Stimulated activated CD4-positive, alpha-beta T cell treated with anti-CD3 and anti-CD28 coated beads, TNF-alpha, amount 100 ng/mL, for 1 hour (primary cell): ENCODE measurements at places on chromosomes 16 and 17.

DNA sequence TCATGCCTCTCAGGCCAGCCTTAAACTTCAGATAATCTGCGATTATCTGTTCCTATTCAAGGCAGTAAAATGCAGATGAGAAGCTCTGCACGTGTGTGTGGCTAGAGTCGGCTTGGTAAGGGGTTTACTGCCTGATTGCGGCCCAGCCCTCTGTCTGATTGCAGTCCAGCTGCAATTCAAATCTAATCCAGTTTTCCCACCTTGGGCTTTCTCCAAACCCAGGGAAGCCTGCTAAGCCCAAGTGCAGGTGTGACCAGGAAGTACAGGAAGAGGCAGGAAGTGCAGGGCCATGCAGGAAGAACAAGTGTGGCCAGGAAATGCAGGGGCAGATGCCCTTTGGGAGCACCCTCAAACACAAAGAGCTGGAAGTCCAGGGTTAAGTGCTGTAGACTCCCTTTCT, 314.9 kb downstream of the CEP112 start:
- DNase-seq, result no peak

DNA sequence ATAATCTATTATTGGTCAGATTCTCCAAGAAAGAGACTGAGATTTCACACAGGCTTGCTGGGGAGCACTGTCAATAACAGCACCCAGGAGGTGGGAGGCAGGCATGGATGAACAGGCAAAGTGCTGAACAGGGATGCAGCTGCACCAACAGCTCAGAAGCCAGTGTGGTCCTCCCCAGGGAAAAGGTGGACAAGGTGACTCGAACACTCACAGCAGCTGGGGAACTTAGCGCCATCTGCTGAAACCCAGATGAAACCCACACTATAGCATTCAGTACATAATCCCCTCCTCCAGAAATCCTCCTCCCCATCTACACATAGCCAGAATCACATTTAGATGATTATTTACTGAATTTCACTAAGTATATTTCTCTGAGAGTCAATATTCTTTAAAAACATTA, 255.2 kb upstream of the WSB1 start:
- no peak for DNase-seq

DNA sequence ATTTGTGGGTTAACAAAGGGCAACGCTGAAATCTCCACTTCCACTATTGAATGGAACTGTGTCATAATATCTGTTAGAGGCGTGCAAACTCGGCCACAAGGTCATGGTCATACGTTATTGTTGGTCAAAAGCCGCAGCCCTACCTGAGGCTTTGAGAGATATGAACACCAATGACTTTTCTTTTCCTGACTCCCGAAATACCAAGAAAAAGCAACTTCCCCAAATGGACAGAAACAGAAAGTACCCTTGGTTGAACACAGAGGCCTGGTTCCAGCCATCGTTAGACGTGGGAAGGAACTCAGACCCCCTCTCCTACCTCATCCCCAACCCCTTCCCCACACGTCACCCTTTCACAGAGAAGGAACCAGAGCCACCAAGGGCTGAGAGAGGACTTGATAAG, 1.4 kb upstream of the PIK3R5 start:
- no peak for DNase-seq

GRCh38 chr16:15539197-15539596, 103.8 kb downstream of the MARF1 start:
- DNase-seq, result no peak

DNA sequence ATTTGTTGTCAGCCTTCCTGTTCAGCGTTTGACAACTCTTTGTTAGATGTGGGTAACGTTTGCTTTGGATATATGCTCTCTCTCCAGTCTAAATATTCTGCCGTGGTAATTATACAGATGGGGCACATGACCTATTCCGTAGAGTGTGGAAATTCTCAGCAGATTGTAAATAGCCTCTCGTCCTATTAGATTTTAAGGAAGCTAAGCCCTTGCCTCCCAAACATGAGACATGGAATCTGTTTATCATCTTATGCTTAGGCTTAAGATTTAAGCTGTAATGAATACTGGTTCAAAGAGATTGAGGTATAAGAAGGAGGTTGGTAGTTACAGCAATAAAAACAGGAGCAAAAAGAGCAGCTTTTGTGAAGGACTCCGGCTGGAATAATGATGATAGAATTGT, 87.4 kb downstream of the RBFOX1 start:
- no peak for DNase-seq

DNA sequence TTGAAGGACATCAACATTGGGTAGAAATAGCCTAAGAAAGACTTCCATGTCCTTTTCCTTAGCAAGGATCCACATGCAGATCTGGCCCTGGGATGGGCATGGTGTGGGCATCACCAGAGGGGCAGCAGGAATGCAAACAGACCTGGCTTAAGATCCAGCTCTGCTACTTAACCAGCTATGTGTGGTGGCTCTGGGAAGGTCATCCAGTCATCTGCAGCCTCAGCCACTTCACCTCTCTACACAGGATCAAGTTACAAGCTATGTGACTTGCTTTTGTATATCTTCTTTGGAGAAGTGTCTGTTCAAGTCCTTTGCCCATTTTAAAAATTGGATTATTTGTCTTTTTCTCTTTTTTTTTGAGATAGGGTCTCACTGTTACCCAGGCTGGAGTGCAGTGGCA, 13.5 kb upstream of the ADORA2B start:
- no peak for DNase-seq

DNA sequence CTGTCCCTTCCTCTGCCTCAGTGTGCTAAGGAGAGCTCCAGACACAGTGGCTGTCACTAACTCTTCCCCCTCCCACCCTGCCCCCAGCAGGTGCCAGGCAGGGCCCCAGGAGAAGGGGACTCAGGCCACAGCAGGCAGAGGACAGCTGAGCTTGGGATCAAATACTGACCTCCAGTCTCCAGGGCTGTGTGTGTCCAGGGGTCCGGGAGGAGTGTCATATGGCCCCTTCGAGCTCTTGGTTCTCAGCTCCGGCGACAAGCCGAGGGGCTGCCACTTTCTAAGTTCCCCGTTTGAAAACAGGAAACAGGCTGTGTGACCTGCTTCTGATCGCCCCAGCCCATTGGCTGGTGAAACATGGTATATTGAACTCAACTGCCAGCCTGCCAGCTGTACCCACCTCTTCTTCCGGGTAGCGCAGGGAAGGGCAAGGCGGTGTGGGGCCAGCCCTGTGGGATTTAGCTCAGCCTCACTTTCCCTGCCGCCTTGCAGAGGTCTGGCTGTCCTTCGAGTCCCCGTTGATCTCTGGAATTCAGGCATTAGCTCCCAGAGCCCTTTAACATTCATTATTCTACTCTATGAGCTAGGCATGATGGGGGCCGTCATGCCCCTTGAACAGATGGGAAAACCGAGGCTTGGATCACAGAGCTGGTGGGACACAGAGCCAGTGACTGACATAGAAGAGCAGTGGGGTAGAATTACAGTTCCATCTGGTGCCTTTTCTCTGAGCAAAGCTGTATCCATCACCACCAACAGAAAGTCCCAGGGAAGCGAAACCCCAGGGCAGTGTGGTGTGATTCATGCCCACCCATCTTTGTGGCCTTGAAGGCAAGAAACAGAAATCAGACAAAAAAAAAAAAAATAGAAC, at the start of gene SNX20:
Gene SNX20 (minus strand): TSS at position 292 of the 865 bp plus-strand sequence. CDS start 3,786 bp downstream, outside the sequence.
- no peak for DNase-seq

- no peak for DNase-seq
Measured at GRCh38 chr16:14302031-14302398, 230.9 kb downstream of the MRTFB start.

DNA sequence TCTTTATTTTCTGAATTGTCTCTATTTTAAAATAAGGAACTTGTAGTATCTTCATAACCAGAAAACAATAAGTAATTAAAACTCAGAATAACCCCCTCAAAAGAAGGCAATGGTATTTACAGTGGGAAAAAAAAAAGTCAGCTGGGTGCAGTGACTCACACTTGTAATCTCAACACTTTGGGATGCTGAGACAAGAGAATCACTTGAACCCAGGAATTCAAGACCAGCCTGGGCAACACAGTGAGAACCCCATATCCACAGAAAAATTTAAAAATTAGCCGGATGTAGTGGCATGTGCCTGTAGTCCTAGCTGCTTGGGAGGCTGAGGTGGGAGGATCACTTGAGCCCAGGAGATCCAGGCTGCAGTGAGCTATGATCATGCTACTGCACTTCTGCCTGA, 33.5 kb downstream of the ADAM11 start:
- DNase-seq, result no peak

DNA sequence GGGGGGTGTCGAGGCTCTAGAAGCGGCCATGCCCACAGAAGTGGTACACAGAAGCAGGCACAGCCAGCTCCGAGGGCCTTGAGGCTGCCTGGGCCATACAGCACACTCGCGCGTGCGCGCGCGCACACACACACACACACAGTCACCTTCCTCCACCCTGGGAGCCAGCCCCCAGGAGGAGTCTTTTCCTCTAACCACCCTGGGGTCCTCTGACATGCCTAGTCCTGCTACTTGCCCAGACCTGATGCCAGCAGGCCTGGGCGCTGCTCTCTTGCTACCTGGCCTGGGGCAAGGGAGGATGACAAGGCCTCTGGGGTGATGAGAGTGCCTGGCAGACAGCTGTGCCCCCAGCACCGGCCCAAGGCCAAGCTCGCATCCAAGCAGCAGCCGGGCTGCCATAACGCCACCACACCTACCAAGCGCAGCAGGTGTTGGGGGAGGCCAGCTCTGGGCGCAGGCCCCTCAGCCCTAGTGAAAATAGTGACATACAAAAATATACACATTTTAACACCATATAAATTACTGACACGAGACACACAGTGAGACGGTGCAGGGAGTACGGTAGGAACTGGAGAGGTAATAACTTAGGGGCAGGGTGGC, 41.1 kb downstream of the TSC2 start:
- DNase-seq, result no peak

DNA sequence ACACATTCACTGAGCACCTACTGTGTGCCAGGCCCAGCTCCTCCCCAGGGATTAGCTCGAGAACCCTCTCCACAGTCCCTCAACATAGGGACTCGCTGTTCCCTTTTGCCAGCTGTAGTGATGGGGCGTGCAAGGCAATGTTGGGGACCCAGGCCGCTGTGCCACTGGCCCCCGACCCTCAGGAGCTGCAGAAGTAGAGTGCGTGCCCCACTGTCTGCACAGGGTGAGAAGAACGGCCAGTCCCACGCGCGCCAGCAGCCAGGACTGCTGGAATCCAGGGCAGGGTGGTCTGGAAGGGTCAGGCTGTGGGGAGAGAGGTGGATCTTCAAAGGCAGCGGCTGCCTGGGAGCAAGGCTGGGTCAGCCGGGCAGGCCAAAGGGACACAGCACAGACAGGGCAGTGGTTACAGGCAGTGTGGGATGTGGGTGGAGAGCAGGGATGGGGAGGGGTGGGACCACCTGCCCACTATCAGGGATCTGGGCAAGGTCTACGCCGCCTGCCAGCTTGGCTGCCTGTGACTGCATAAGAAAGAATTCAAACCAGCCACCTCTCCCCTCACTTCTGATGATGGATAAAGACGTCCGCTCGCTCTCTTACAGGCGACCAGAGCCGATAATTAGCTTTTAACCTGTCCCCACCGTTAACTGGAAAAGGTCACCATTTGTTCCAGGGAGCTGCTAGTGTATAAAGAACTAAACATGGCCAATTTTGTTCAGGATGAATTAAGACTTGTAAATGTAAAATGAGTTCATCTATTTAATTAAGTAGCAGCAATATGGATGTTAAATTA, 86.7 kb upstream of the GSE1 start:
- DNase-seq, result no peak

- DNase-seq, result no peak
Measured at GRCh38 chr17:81479175-81480071, 33.2 kb downstream of the ACTG1 start.

GRCh38 chr16:57637424-57637823, 9.0 kb downstream of the ADGRG1 start:
- no peak for DNase-seq

DNA sequence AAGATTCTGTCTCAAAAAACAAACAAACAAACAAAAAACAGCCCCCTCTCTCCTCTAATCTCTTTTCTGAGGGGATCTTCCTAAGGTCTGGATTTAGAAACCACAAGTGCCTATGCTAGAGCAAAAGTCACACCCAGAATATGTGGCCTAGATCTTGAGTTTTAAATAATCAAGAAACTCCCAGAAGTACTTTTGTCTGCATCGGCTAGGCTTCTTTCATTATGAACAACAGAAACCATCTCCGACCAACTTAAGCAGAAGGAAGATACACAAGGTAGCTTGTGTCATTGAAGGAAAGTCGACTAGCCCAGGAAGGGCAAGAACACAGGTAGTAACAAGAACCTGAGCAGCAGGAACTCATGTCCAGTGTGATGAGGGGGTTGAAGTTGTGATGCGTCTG, 73.9 kb upstream of the KIFC3 start:
- DNase-seq, result no peak

DNA sequence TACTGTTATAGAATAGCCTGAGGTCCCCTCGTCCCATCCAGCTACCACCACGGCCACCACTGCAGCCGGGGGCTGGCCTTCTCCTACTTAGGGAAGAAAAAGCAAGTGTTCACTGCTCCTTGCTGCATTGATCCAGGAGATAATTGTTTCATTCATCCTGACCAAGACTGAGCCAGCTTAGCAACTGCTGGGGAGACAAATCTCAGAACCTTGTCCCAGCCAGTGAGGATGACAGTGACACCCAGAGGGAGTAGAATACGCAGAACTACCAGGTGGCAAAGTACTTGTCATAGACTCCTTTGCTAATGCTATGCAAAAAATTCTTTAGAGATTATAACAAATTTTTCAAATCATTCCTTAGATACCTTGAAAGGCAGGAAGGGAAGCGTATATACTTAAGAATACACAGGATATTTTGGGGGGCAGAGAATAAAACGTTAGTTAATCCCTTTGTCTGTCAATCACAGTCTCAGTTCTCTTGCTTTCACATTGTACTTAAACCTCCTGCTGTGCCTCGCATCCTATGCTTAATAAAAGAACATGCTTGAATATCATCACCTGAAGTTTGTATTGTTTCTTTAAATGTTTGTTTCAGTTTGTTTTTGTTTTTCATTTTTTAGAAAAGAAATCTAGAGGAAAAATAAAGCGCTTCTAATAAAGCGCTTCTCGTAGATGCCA, 388.3 kb downstream of the MAF start:
- no peak for DNase-seq

DNA sequence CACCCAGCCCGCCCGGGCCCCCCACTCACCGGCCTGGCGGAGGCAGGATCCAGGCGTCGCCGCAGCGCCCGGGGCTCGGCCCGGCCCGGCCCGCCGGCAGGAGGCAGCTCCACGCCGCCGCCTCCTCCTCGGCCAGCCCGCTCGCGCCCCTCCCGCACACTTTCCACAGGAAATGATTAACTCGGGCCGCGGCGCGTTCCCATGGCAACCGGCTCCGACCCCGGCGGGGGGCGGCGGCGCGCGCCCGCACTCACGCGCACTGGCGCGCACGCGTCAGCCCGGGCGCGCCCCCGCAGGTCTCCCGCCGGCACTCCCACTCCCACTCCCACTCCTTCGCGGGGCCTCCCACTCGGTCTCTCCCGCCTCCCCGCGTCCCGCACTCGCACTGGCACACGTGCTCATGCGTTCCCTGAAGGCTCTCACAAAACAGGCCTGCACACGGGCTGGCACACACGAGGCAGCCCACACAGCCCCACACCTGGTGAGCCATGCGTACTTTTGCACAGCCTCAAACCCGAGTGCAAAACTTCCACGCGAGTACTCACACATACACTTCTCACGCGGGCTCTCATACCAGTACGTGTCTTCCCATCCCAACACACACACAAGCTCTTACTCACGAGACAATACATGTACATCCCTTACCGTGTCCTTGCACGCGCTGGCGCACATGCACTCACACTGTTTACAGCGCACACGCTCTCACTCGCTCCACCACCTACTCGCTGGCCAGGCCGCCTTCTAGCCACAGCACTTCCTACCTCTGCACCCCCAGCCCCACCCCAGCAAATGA, at the start of gene KIFC3:
Gene KIFC3 (minus strand): TSS at position 151 of the 793 bp plus-strand sequence. CDS start 4,248 bp downstream, outside the sequence.
- DNase-seq, result peak; percentile 43
